Hematopoietic multipotent progenitor cell treated with erythropoietin and hydrocortisone succinate and interleukin-3 and kit ligand, for 4 days (in vitro differentiated cells): ENCODE measurements at places on chromosomes 13 and 19.
A peak's percentile ranks its signal among the peaks of the same experiment; 100 is the strongest.

GRCh38 chr13:39866722-39867121, 211.3 kb downstream of the COG6 start:
- no peak for DNase-seq

- no peak for DNase-seq
These were observed 115.8 kb upstream of the TMTC4 start for GRCh38 chr13:100790405-100790804.

DNA sequence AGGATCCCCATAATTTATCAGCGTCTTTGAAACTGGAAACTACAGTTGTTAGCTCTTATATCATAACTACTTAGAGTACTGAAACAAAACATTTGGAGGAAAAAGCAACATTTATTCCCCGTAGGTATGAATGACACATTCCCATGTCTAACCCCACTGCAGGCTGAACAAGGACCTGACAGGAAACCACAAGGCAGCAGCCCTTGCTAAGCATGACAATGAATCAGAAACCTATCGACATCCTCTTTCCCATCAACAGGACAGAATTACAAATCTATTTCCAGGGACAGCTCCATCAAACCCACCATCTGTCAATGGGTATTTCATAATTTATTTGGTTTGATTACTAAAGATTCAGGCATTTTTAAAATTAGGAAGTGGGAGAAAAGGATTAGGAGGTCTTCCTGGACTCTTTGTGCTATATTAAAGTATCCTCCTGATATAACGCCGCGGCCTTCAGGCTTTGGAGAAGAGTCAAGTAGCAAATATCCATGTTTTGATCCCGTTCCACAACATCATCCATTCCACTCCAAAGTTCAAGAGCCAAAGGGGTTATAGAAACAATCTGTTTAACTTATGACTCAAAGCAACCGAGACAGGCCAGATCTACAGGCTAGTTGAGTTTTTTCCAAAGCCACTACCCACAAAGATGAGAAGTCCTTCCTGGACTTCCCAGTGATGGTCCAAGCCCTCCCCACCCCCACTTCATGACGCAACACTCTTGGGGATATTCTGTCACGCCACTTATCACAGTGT, 51.1 kb downstream of the FAM216B start:
- peak; percentile 23 for DNase-seq

- DNase-seq: peak; percentile 18
These were observed 17.2 kb downstream of the KCNC3 start for GRCh38 chr19:50311723-50312635.

DNA sequence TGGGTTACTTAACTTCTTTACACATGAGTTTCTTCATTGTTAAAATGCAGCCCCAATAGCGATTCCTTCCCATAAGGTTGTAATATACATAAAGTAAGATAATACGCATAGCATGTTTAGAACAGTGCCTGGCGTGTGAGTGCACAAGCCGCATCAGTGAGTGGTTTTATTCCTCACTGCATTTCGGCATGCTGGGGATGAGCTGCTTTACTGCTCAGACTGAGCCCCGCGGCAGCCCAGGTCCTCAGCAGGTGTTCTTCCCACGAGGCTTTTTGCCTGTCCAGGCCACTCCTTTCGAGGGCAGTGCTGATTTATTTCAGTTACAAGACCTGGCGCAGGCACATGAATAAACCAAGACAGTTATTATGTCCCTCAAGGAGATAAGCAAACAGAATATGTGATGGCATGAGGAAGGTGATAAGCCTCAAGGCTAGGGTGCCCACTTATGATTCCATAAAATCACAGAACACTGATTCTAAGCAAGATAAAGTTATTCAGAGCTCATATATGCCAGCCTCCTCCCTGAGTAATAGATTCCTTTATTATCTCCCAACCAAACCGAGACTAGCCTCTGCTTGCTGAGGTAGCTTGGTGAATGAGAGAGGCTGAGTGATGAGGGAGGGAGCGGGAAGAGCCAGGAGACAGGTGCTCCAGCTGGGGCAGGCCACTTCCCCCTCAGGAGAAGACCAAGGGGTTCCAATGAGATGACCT, 505.5 kb downstream of the DIAPH3 start:
- DNase-seq: no peak

DNA sequence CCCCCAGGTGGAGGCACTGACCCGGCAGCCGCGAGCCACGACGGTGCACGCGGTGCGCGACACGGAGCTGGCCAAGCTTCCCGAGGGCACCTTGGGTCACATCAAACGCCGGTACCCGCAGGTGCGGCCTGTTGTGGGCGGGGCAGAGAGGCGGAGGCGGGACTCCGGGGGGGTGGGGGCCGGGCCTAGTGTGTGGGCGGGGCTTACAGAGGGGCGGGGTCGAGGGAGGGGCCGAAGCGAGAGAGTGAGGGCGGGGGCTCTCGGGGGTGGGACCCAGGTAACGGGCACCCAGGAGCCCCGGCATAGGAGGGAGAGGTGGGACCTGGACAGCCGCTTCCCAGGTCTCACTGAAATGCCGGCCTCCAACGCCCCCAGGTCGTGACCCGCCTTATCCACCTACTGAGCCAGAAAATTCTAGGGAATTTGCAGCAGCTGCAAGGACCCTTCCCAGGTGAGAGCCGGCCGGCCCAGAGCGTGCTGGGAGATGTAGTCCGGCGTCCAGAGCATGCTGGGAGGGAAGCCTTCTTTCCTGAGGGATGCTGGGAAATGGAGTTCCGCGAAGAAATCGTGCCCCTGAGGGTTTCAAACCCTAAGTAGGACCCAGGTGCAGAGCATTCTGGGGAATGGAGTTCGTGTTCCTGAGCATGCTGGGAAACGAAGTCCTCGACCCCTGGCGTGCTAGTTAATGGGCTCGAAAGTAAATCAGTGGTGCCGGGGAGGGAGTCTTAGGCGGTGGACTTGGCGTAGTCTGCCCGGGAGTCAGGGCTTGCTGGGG, 15.7 kb downstream of the PNPLA6 start:
- DNase-seq: peak; percentile 81

- DNase-seq: no peak
These were observed 160.5 kb downstream of the LACC1 start for GRCh38 chr13:44040070-44040817.

- peak; percentile 42 for DNase-seq
These were observed 249.0 kb downstream of the DLEU7 start for GRCh38 chr13:50594276-50595051.

- no peak for DNase-seq
These were observed 318.9 kb downstream of the MYO16 start for GRCh38 chr13:108948251-108948671.

DNA sequence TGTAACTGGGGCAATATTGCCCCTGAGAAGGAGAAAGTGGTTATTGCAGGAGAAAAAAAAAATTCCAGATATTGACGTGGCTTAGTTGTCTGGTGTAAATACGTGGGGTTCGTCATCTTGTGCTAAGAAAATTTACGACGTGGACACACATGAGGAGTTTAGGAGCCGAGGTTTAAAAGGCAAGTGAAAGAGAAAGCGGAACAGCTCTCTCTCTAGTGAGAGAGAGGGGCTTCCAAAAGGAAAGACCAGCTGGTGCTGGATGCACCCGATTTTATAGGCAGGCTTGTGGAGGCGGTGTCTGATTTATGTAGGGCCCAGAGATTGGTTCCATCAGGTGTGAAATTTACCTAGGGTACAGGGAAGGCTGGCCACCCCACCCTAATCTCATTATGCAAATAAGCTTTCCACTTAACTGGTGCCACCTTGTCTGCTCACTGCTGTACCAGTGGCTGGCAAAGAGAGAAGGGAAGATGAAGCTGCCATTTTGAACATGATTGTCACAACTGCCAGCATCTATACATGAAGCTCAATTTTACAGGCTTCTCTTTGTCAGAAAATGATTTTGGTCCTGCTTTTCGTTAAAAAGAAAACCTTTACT, 845.1 kb downstream of the DACH1 start:
- no peak for DNase-seq
